ENCODE measurements at places on chromosomes 12 and 14.

GRCh38 chr12:43008953-43009845 lies 419.7 kb upstream of the PRICKLE1 start:
- no peak for DNase-seq

- no peak for DNase-seq
These were observed 388.5 kb downstream of the TMEM121 start for GRCh38 chr14:105914738-105915385.

DNA sequence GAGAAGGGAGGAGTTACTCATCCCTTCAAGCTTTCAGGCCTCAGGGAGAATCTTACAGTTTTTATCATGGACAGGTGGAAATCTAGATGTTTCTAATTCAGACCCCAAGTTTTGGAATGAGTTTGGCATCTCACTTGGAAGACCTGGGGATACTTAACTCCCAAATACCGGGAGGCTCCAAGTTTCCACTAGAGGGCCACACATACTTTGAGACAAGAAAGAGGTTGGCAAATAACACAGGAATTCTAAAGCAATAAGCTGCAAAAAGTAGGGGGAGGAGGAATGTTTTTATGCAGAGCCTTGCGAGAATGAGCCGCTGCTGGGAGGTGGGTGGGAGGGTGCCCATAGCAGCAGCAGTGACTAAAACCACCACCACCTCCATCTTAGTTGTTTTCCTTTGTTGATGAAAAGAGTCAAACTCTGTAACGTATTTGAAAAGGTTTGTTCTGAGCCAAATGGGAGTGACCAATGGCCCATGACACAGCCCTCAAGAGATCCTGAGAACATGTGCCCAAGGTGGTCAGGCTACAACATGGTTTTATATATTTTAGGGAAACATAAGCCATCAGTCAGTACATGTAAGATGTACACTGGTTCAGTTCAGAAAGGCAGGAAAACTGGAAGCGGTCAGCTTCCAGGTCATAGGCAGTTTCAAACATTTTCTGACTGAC lies 34.2 kb upstream of the RNASE1 start:
- peak; percentile 16 for DNase-seq

- DNase-seq, result no peak
These were observed 152.5 kb upstream of the BTG1 start for GRCh38 chr12:92297932-92298696.

- no peak for DNase-seq
These were observed 236.5 kb downstream of the FOXN3 start for GRCh38 chr14:89180546-89180945.

GRCh38 chr14:100076133-100076532 lies 10.9 kb downstream of the EVL start:
- peak; percentile 11 for DNase-seq

DNA sequence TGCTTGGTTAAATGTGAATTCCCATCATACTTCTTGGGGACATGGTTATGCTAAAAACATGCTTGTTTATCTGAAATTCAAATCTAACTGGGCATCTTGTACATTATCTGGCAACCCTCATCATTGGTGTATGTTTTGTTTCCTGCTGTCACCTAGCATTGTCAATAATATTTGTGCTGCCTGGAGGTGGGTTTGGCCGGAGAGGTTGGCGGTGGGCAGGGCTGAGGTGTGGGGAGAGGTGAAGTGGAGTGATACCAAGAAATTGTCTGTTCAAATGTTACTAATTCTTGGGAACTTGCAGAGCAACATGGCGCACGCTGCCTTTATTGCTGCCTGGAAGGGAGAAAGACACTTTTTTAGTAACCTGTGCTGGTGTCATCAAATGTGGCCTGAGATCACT lies 280.5 kb downstream of the VRK1 start:
- no peak for DNase-seq

DNA sequence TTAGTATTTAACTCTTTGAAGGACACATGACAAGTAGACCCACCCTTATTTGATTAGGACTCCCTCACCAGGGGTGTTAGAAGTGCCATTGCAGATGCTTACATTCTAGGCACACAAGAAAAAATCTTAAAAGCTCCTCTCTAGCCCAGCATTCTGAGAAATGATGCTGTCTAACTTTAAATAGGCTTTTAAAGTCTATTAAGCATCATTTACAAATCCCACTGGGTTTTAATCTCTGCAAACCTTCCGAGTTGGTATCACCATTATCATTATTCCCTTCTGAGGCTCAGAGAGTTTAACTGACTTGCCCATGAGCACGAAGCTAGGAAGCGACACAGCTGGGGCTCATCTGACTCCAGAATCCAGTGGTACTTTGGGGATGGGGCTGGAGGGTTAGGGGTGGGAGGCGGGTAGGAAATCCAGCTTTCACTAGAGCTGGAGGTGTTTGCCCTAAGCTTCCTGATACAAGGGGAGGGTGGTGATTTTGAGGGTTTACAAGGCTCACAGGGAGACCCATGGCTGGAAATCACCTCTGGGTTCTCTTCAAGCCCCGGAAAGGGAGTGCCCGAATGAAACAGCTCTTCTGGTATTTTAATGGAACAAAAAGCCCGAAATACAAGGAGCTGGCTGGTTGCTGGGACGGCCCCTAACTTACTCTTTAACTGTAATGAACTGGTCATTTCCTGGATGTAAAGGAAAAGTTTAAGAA lies 109.2 kb upstream of the FUT8 start:
- no peak for DNase-seq

GRCh38 chr12:80087486-80088213 lies 11.7 kb upstream of the OTOGL start:
- DNase-seq, result no peak

DNA sequence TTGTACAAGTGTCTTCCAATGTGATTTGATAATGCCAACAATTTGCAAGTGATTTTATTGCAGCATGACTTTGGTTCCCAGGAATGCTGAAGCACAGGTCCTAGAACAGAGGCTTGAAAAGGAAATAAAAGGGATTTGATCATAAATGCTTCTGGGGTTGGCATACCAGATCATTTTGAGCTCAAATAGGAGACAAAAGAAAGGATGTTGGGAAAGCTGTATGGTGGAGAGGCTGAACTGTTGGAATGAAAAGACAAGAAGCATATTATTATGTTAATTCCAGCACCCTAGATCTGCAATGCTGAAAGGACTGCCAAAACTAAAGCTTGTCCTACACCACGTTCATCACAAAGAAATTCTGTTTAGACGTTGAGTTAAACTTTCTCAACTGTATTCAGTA lies 143.1 kb downstream of the BICD1 start:
- DNase-seq, result no peak

- no peak for DNase-seq
These were observed 1891.5 kb upstream of the SEL1L start for GRCh38 chr14:83425138-83425537.

DNA sequence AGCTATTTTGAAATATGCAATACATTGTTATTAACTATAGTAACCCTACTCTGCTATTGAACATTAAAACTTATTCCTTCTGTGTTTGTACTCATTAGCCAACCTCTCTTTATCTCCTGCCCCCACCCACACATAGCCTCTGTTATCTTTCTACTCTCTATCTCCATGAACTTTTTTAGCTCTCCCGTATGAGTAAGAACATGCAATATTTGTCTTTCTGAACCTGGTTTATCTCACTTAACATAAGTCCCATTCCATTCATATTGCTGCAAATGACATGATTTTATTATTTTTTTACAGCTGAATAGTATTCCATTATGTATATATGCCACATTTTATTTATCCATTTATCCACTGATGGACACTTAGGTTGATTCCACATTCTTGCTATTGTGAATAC lies 79.0 kb upstream of the AMIGO2 start:
- DNase-seq, result no peak

GRCh38 chr12:102958073-102958829 lies 777 bp downstream of the ASCL1 start:
- no peak for DNase-seq

- DNase-seq, result no peak
These were observed 19.4 kb downstream of the ADGRD1 start for GRCh38 chr12:130973109-130973508.

- DNase-seq, result no peak
These were observed 406.3 kb downstream of the RPL10L start for GRCh38 chr14:46245276-46245675.

DNA sequence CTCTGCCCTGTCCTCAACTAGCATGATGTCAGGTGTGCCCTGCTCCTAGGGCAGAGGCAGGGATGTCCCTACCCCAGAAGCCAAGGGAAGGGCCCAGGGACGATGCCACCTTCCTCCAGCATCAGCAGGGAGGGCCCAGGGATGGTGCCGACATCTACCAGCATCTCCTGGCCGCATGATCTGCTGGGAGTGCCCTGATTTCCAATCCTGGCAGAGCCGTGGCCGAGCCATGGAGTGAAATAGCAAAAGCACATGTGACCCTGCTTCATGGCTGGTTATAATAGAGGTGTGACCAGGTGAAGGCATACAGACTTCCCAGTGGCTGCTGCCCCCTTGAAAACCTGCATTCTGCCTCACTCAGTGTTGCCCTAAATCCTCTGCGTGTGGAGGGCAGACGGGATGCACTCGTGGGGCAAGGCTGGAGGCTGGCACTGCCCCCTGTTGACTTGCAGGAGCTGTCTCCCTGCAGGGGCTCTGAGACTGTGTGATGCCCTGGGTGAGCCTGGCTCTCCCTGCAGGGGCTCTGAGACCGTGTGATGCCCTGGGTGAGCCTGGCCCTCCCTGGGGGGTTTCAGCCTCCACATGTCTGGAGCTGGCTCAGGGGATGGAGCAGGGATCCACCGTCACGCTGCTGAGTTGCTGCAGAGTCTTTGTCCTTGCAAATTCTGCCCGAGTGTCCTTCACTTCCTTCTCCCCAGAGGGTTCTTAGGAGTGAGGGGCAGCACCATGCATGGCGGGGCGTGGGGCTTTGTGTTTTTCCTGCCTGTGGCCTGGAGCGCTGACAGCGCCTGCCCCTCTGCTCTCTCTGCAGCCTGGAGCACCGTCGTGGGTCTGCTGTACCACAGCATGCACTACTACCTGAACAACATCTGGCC lies 51.7 kb downstream of the ADGRD1 start:
- DNase-seq, result no peak

- no peak for DNase-seq
These were observed 3.9 kb downstream of the KRT79 start for GRCh38 chr12:52829986-52830770.

DNA sequence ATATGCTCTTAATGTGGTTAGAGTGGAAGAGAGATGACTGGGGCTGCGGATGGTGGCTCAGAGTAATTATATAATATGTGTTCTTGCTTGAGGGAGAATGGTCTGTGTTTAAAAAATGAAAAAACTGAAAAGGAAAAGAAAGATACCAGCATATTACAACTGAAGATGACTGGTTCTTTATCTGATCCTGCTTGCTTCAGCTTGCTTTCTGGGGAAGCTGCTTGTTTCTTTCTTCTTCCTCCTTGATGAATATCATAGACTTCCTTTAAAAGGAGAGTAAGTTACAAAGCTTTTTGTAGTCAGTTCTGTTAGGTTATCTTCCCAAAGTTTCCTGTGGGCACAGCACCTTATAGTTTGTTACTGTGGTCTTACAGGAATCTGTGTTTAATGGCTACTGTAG lies 210.9 kb downstream of the ERC1 start:
- no peak for DNase-seq

- no peak for DNase-seq
These were observed 618 bp upstream of the ANKRD52 start for GRCh38 chr12:56258820-56259183.

DNA sequence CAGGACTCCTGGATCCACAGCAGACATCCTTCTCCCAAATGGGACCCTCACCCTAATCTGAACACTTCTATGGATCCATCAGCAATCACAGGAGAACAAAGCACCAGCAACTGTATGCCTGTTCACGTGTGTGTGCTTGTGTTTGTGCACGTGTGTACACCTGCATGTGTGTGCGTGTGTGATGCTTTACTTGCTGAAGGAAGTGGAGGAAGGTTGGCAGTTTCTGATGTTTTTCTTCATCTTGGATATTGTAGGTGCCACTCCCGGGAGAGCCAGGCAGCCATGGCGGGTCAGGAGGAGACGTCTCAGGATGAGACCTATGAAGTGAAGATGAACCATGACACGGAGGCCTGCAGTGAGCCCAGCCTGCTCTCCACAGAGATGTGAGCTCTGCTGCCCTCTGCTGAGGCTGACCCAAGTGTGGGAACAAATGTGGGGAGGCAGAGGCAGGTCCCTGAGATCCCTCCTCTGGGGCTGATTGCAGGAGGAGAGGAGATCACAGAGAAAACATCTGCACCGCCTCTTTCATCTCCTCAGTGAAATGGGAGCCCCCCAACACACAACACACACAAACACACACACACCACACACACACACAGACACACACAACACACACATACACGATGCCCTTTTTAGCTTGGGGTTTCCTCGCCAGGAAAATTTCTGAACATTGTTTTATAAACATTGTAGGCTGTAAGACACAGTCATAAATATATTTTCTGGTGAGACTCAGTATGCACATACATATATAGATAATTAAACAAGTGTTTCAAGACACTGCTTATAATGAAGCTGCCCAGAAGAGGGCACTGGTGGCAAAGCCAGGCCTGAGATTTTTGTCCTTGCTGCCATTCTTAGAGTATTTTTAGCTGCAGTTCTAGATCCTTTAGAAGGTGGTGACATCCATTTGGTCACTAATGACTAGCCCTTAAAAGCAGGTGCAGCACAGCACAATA lies 112.2 kb upstream of the FKBP4 start:
- no peak for DNase-seq

GRCh38 chr12:14833336-14833735 lies 10.0 kb downstream of the ART4 start:
- DNase-seq, result no peak

GRCh38 chr14:84482256-84483071 lies 1047.5 kb upstream of the FLRT2 start:
- no peak for DNase-seq

DNA sequence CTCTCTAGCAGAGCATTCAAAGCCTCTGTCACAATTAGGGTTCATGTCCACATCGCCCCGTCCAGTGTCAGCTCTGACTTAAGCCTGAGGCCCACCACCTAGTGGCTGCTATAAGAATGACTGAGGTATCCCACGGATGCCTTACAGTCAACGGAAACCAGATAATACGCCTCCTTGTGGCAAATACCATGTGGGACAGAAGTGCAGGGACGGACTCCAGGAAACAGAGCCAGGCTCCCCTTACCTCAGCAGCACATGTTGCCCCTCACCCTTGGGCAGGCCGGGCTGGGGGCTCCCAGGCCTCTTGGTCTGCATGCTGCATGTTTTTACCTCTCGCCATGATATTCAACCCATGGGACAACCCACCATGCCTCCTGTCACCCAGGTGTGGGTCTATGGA lies 86.3 kb downstream of the VWF start:
- no peak for DNase-seq
